ENCODE measurements at places on chromosomes 11 and 22.

GRCh38 chr11:47305734-47306483, 36.0 kb downstream of the MADD start:
- no peak for DNase-seq

DNA sequence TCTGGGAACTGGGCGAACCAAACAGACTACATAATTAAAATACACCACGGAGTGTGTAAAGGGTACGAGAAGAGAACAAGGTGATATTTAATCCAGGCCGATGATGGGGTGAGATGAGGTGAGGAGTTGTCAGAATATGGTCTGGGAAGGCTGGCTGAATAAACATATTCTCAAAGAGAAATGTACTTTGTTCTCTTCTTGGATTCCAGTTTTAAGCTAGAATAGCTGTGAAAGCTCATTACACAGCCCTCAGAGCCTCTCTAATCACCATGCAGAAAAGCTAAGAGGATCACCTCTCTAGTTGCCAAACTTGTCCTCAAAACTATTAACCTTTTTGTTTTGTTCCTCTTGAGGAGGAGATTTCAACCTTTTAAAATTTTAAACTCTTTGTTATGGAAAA, 89.8 kb downstream of the ATG16L2 start:
- DNase-seq, result no peak

- DNase-seq, result no peak
These were observed 16.2 kb upstream of the SESN3 start for GRCh38 chr11:95247127-95247684.

DNA sequence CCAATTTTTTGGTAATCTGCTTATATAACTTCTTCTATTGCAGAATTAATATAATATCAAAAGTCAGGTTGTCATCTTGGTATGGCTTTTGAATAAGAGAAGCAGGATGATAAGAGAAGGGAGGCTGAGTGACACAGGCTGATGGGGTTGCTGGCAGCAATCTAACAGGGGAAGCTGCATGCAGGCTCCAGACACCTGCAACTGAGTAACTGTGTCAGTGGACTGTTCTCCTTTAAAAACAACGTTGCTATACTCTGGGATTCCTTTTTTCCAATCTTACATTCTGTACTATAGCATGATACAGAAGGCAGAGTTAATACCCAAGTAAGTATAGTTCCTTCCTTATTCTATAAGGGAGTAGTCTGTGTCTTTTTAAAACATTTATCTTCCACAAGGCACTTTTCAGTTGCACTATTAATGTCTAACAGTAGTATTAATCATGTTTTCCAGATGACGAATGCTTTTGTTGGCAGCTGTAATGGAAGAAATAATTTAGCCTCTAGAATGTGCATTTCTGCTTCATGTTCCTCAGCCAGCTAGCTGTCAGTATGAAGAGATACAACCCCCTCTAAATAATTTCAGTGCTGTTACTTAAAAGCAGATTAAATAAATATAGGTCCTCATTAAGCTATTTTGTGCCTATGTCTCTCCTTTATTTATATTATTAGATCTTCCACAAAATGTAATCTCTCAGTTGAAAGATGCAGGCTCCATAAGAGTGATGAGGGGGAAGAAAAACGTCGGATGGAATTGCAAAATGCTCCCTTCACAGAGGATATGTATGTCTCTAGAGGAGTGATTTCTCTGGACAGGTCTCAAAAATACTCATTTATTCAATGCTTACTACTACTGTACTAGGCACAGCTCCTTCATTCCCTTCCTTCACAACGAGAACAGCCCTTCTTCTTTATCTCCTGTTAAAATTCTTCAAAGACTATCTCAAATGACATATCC, 50.8 kb downstream of the ATG16L2 start:
- DNase-seq, result no peak
